Stimulated activated CD4-positive, alpha-beta T cell treated with anti-CD3 and anti-CD28 coated beads, Interleukin-12 subunit alpha, Interleukin-12 subunit beta, amount 100 ng/mL, for 4 hours (primary cell): ENCODE measurements at places on chromosomes 2 and 18.

DNA sequence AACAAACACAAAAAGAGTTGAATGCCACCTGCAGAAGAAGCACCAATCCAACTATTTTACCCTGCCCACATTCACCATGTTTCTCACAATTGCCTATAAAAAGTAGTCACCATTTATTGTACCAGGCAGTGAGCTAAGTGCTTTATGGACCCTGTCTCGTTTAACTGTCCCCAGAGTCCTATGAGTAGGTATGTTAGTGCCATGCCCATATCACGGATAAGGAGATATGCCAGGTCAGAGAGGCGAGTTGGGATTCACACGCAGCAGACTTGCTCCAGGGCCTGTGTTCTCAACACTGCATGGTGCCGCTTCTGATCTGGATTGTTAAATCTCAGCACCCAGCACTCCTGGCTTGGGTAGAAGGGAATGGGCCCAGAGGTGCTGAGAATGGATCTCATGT lies 49.1 kb upstream of the CYP1B1 start:
- DNase-seq, result no peak

DNA sequence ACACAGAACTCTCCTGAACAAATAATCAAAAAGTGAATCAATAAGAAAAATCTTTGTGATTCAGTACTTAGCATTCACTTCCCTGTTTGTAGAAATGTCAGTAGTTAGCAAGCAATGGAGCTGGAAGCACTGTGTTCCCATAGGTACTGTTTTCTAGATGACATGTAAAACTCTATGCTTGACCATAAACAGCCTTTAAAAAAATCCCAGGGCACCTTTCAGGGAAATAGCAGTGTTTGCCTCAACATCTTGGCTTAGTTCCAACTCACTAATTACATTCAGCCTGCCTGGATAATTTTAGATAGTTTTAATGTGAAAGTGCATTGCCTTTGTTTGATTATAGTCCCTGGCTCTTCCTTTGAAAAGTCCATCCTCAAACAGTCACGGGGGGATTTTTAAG lies 721.8 kb downstream of the ERBB4 start:
- no peak for DNase-seq

GRCh38 chr18:10681581-10682367 lies 155.9 kb downstream of the NAPG start:
- no peak for DNase-seq

- no peak for DNase-seq
Measured at GRCh38 chr2:216860426-216861137, 718 bp upstream of the TNP1 start.

DNA sequence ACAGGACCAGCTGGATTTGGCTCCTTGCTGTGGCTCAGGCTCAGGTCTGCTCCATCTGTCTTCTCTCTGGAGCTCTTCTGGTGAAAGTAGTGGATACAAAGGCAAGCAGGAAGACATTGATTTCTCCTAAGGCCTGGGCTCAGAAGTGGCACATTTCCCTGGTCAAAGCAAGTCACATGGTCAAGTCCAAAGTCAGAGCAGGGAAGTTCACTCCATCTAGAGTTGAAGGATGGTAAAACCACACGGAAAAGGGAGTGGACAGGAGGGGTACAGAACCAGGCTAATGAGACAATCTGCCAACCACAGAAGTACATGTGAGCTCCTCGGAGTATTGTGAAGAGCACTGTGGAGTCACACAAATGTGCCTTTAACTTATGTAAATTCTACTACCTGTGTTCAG lies 66.1 kb downstream of the MARCO start:
- no peak for DNase-seq

GRCh38 chr2:216215658-216216390 lies 106.7 kb downstream of the XRCC5 start:
- no peak for DNase-seq

DNA sequence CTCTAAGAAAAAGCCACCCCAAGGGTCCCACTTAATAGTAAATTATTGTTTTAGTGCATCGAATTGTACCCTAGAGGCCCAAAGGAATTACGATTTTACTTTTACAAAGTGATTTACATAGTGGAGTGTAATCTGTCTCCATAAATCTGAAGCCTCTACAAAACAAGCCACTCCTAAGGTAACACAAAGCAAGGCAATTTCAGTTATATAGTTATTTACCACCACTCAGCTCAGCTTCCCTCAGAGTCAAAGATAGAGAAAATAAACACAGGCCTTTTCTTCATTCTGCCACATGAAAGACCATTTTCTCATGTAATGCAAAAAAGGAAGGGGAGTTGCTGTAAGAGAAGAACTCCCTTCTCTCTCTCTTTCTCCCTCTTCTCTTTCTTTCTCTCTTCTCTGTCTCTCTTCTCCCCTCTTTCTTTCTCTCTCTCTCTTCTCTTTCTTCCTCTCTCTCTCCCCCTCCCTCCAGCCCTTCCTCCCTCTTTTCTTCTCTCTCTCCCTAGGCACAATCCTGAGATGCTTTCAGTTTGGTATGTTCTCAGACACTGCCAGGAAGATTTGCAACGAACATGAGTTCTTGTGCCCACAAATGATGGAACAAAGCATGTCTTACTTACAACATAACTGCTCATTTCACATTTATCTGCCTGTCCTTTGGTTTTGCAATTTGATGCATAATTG lies 264.5 kb downstream of the BCL2 start:
- no peak for DNase-seq

DNA sequence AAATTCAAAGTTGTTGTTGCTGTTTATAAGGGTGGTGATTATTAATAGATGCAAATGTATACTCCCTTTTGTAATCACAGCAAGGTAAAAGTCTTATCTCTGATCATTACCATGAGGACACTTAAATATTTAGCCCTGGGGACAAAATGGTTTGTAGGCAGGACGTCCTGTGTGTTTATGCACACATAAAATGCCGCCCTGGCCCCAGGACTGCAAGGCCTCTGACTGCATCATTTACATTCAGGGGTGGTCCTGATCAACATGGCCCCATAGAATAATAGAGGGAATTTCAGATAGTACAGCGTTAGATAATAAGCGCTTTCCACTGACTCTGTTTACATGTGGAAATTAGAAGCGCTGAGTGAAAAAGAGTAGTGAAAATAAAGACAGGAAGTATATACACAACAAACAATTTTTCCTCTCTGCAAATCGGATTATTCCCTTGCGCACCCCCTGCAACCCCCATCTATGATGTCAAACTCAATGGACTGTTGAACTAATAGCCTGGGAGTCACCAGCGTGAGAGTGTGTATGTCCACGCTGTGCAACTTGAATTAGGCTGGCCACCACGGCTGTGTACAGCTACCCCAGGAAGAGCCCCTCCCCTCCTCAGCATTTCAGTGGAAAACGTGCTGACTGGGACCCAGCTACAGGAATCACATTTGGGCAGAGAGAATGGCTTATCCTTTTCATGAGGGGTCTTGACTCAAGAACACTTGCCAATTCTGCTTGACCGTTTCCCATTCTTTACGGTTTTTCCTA lies 291.5 kb downstream of the SOX11 start:
- DNase-seq, result no peak

DNA sequence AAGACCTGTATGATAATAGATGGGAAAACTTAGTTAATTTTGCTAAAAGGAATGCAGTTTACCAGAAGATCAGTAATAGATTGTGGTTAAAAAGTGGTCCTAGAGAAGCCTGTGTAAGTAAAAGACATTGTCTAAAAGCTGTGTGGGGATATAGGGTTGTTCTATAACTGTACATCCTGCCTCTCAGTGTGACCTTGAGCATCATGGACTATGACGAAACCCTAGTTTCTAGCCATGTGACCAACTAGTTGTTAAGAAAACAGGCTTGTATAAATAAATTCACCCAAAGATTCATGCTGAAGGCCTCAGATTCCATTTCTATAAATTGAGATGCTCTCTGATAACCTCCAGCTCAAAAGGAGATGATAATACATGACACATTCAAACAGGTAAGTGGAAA lies 160.7 kb downstream of the IKZF2 start:
- no peak for DNase-seq

DNA sequence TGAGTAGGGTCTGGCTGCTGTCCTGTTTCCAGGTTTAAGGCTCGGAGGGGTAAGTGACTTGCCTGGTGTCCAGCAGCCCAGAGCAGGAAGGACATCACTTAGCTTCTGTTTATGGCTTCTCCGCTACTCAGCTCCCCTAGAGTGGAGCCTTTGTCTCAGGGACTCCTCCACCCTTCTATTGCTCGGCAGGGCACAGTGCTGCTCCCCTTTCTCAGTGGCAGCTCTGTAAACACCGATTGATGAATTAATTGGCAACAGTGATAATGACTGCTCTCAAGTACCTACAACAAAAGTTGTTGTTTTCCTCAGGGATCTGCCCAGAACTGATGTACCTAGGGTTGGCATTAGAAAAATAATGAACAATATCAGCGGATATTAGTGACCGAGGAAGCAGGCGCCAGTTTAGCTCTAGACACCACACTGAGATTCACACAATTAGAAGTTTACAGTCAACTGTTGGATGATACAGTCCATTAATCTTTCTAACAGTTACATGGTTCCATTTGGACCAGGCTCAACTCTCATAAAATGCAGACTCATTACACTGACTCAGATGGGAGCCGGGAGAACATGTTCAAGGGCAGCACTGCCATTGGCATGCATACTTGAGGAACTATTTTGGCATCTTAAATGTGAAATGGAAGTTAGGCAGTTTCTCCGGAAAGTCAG lies 265.7 kb downstream of the MTX2 start:
- DNase-seq, result no peak

GRCh38 chr2:47488870-47489584 lies 86.1 kb downstream of the MSH2 start:
- no peak for DNase-seq

GRCh38 chr2:119435081-119435952 lies 3.7 kb downstream of the TMEM37 start:
- DNase-seq, result no peak

- no peak for DNase-seq
Measured at GRCh38 chr2:17309741-17310339, 208.4 kb downstream of the RAD51AP2 start.

GRCh38 chr2:240498958-240499260 lies 58.9 kb downstream of the ANKMY1 start:
- no peak for DNase-seq

- DNase-seq, result no peak
Measured at GRCh38 chr2:127388423-127389164, 819 bp upstream of the MAP3K2 start.

- no peak for DNase-seq
Measured at GRCh38 chr2:177612659-177613058, 220.1 kb downstream of the AGPS start.

GRCh38 chr2:16763493-16763899 lies 97.9 kb upstream of the CYRIA start:
- no peak for DNase-seq
